ENCODE measurements at places on chromosomes 4 and X.

GRCh38 chrX:154775419-154776349 is 13.0 kb downstream of the DKC1 start:
- no peak for DNase-seq

DNA sequence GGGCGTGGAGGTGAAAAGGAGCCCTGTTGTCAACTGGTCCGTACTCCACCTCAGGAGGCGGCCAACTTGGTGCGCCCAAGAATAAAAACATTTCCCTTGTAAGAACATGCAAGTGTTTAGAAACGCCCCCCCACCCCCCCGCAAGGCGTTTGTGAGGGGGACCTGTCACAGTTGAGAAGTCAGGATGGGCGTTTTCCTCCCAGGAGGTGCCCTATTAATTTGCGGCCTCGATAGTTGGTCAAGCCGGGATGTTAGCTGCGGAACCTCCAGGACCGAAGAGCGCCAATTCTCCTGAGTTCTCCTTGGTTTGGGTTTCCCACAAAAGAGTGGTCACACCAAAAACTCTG is 651 bp upstream of the SAP30 start:
- no peak for DNase-seq

GRCh38 chr4:151429957-151430570 is 21.1 kb downstream of the FHIP1A start:
- DNase-seq, result no peak

- no peak for DNase-seq
These were observed 21.9 kb downstream of the STK26 start for GRCh38 chrX:132044953-132045352.

DNA sequence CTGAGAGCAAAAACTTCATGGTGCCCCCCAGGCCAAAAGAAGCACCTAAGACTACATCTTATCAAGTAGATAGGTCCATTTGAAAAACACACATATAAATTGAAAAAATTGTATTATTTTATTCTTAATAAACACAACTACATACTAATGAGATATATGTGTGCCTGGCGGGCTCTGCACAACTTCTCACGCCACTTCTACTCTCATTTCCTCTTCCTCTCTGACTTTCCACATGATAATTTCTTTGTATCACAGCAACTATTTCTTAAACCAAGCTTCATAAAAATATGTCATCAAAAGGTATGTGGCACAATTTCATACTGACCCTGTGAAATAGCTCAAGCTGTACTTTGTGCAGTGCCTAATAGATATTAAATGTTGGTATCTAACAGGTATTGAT is 10.7 kb upstream of the NPY2R start:
- DNase-seq, result no peak

GRCh38 chr4:68591204-68591603 is 15.1 kb upstream of the UGT2B17 start:
- DNase-seq, result no peak

GRCh38 chr4:166195101-166195500 is 322.1 kb downstream of the TLL1 start:
- no peak for DNase-seq

DNA sequence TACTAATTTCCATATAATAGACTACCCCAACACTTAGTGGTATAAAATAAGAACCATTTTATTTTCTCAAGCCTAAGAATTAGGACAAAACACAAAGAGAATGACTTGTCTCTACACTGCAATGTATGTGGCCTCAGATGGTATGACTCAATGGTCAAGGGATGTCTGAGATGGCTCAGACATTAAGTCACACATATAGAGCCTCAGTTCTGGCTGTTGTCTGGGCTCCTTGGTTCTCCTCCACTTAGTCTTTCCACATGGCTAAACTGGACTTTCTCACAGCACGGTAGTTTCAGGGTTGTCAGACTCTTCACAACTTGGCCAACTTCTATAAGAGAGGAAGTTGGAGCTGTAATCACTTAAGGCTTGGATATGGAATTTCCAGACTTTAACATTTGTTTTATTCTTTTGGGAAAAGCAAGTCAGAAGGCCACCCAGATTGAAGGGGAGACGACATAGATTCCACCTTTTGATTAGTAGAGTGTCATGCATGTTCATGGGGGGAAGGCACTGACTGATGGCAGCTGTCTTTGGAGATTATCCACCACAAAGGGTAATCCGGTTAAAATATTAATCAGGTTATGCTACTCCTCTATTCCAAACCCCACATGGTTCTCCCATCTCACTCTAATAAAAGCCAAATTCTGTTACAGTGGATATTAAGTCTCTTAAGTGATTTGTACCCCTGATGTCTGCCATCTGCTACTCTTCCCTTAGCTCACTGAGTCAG is 9.4 kb downstream of the IL15 start:
- DNase-seq, result no peak

DNA sequence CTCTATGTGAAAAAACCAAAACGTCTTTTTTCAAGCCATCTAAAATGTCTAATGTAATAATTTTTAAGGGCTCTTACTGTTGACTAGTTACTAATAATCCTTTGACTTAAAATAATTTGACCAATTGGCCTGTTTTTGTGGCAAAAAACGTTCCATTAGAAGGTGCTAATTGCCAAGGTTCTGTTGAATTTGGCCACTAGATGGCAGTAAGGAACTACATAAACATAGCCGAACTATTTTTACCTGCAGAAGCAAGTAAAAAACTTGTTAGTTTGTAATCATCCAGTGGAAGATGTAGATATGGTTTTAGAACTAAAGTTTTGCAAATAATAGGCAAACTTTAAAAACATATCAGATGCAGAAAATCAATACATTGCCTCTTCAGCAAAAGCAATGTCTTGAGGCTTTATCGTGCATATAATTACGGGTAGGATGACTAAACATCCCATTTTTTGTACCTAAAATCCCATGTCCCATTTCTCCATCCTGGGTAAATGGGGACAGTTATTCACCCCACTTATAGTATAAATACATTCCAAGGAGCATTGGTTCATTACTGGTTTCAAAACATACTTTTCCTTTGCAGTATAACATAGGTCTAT is 57.6 kb downstream of the PROM1 start:
- no peak for DNase-seq
